ENCODE measurements at places on chromosomes 2 and 18. TPM values are rescaled to one million over a fixed set of nuclear protein-coding genes. Genes with fewer than 3 reads are reported as not detected.

The TFCP2L1 gene
- not detected for polyA plus RNA-seq

The SLC66A2 gene
- 14.5 TPM for polyA plus RNA-seq

DNA sequence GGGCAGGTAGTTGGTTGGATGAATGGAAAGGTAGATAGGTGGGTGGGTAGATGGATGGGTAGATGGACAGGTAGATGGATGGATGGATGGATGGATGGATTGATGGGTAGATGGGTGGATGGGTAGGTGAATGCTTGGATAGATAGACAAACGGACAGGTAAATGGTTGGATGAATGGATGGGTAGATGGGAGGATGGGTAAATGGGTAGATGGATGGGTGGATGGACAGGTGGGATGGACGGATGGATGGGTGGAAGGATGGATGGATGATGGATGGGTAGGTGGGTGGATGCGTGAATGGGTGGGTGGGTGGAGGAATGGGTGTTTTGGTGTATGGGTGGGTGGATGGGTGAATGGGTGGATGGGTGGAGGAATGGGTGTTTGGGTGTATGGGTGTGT lies 50.1 kb upstream of the ASAP2 start:
- DNase-seq = no peak

DNA sequence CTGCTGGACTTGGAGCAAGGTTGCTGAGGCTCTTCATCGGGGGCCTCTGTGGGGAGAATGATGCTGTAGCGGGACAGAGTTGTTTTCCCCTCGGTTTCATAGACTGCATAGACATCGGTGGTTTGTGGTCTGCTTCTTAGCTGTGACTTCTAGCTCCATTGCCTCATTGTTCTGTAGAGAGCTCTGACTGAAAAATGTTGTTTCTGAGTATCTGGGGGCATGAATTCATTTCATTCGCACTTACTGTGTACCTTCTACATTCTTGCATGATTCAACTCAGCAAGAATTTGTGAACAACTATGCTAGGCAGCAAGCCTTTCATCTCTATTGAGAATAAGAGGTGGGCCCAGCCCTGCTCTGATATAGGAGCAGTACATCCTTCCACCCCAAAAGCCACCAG lies 406.8 kb downstream of the NBAS start:
- DNase-seq = no peak

DNA sequence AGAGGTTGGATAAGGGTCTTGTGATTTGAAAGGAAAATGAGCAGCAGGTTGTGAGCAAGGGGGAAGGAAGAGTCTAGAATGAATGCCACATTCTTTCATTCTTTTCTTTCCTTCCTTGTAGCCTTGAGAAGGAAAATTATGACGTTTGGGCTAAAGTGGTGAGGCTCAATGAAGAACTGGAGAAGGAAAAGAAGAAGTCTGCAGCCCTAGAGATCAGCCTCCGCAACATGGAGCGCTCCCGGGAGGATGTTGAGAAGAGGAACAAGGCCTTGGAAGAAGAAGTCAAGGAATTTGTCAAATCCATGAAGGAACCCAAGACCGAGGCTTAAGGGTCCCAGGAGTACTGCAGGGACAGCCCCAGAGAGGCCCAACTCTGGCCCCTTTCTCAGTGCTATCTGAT lies 45.3 kb downstream of the BMP10 start:
- DNase-seq = no peak

GRCh38 chr2:234747833-234748559 lies 203.8 kb upstream of the SH3BP4 start:
- DNase-seq = no peak

GRCh38 chr2:17795309-17795708 lies 21.0 kb upstream of the MSGN1 start:
- no peak for DNase-seq

DNA sequence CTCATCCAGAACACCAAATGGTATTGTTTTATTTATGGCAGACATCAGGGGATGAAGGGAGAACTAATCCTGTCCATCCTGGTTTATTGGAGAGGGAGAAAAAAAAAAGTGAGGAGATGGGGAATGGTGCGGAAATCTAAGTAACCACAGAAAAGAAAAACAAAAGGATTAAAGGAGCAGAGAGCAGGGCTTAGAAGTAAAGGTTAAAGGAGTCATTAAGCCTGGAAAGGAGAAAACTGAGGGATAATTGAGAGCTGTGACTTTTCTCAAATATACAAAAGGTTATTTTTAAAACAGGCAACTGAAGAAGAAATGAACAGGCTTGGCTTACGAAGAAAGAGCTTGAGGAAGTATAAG lies 127.2 kb upstream of the PPP1CB start:
- no peak for DNase-seq

- no peak for DNase-seq
Measured at GRCh38 chr2:128646091-128646490, 327.4 kb upstream of the HS6ST1 start.

DNA sequence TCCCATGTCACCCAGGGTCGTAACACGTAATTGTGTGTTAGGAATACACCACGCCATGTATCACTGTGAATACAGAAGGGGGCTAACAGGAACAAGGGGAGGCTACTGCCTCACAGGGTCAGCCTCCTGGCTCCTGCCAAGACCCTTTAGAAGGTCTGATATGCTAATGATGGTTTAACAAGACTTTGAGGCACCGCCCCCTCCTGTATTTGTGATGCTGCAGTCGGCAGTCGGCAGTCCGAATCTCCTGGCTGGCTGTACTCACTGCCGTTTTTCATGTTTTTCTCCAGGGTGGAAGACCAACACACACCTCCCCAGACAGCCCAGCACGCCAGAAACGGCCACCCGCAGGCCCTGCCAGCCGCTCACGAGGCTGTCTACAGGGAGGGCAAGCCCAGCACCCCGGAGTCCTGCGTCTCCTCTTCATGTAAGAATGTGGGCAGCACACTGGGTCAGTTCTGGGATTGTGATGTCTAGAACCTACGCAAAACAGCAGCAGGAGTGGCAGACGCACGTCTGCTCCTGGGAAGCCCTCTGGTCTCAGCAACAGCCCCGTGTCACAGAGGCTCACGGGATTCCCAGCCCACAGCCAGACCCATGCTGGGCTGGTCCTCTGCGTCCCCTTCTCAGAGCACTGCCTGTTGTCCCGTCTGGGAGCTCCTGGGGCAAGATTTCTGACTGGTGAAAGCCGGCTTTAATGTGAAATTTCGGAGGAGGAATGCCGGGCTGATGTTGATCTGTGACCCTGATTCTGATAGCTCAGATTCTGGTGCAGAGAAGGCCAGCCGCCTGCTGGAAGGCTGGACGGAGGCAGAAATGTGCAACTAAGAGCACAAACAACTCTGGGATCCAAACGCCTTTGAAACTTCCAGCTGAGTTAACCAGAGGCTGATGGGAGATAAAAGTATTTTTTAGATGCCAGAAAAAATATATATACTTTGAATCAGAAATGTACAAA lies 39.7 kb upstream of the B3GNT7 start:
- DNase-seq = peak; percentile 77

The ASB18 gene
- polyA plus RNA-seq = not detected

GRCh38 chr2:100733391-100734187 lies 86.3 kb upstream of the NPAS2 start:
- DNase-seq = no peak

GRCh38 chr2:212816267-212816666 lies 277.7 kb upstream of the ERBB4 start:
- DNase-seq = no peak

- DNase-seq = no peak
Measured at GRCh38 chr2:84888401-84889276, 7.8 kb upstream of the TRABD2A start.

GRCh38 chr18:59833785-59834184 lies 66.0 kb upstream of the PMAIP1 start:
- DNase-seq = no peak

The TMEM247 gene
- not detected for polyA plus RNA-seq

The SRBD1 gene
- polyA plus RNA-seq = 3.3 TPM

- peak; percentile 63 for DNase-seq
Measured at GRCh38 chr2:29430382-29431112, 315.3 kb downstream of the CLIP4 start.

- DNase-seq = no peak
Measured at GRCh38 chr2:134640494-134640893, 78.3 kb downstream of the TMEM163 start.

DNA sequence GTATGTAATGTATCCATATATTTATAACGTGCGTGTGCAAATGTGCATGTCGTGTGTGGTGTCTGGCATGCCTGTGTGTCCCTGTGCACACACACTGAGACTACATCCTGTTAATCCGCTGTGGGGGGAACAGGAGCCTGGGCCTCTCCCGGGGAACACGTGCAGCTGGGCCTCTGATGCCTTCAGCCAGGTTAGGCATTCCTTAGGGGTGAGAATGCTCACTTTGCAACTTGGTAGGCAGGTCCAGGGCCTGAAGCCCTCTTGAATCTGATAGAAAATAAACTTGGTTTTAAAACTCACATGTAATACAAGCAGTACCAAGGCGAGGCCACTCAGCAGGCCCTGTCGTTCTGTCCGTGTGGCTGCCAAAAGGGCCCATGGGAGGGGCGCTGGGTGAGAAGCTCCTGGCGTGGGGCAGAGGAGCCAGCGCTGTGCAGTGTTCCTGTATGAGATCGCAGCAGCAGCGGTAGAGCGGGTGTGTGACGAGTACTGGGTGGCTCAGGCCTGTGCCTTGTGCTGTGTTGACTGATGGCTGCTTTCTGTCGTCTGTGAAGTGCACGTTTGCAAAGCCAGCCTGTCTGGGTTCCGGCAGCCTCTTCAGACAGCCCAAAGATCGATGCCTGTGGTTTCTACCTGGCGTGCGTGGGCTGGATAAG lies 16.2 kb downstream of the SALL3 start:
- no peak for DNase-seq

GRCh38 chr2:128446049-128446873 lies 127.6 kb upstream of the HS6ST1 start:
- no peak for DNase-seq
